ENCODE measurements at places on chromosomes 4 and X. TPM values are rescaled to one million over a fixed set of nuclear protein-coding genes. Genes with fewer than 3 reads are reported as not detected.

Gene CDKL2
- total RNA-seq: 0.57 TPM

Gene INTS6L
- total RNA-seq: 29.4 TPM

Gene TEX11
- 0.07 TPM for total RNA-seq

Gene WDR13
- 43.4 TPM for total RNA-seq

Gene NSG1
- total RNA-seq: not detected

Gene DUX4
- total RNA-seq: not detected

Gene FAAH2
- 2.9 TPM for total RNA-seq

Gene PCDH18
- total RNA-seq: not detected

Gene TCP11X2
- total RNA-seq: not detected

Gene GLRA2
- total RNA-seq: not detected

Gene AADAT
- total RNA-seq: not detected

Gene ASMT
- total RNA-seq: not detected

Gene PDLIM3
- 2.5 TPM for total RNA-seq

Gene MAGED4B
- total RNA-seq: 0.73 TPM

Gene S100G
- not detected for total RNA-seq

Gene CTAG1A
- not detected for total RNA-seq

Gene RPL10
- 2,787 TPM for total RNA-seq

Gene DEFB131A
- total RNA-seq: not detected

Gene CETN2
- 9.9 TPM for total RNA-seq

Gene ASB12
- not detected for total RNA-seq

Gene BEX3
- 8.4 TPM for total RNA-seq

Gene MYOZ2
- total RNA-seq: not detected

Gene BCORL1
- total RNA-seq: 14.9 TPM

Gene MTMR8
- total RNA-seq: 4.4 TPM
